Epithelial cell of alveolus of lung (primary cell): ENCODE measurements at places on chromosomes 2 and 18. TPM values are rescaled to one million over a fixed set of nuclear protein-coding genes. Genes with fewer than 3 reads are reported as not detected.

Gene ELOA2
- total RNA-seq, result not detected in 2 replicates

Gene MAL
- total RNA-seq, result not detected in 2 replicates

Gene OTOS
- not detected in 2 replicates for total RNA-seq

Gene CDCA7
- 9.0 and 17.3 TPM in 2 replicates for total RNA-seq

Gene CARF
- total RNA-seq, result 3.6 and 11.3 TPM in 2 replicates

Gene FBXO48
- total RNA-seq, result 0.24 and 0.65 TPM in 2 replicates

Gene ASB1
- total RNA-seq, result 20.1 and 39.6 TPM in 2 replicates

Gene TUBA4B
- not detected in 2 replicates for total RNA-seq

Gene TXNDC2
- 0.64 TPM in 1 of 2 replicates, not detected in the other for total RNA-seq
